ENCODE measurements at places on chromosomes 13 and 19. TPM values are rescaled to one million over a fixed set of nuclear protein-coding genes. Genes with fewer than 3 reads are reported as not detected.

Gene CFAP97D2
- total RNA-seq: not detected

Gene PCP2
- not detected for total RNA-seq

Gene KLF2
- total RNA-seq: 18.7 TPM

Gene B3GNT3
- total RNA-seq: 132 TPM

Gene TMEM86B
- total RNA-seq: 5.3 TPM

Gene GPR18
- total RNA-seq: not detected

Gene FGF22
- total RNA-seq: not detected

DNA sequence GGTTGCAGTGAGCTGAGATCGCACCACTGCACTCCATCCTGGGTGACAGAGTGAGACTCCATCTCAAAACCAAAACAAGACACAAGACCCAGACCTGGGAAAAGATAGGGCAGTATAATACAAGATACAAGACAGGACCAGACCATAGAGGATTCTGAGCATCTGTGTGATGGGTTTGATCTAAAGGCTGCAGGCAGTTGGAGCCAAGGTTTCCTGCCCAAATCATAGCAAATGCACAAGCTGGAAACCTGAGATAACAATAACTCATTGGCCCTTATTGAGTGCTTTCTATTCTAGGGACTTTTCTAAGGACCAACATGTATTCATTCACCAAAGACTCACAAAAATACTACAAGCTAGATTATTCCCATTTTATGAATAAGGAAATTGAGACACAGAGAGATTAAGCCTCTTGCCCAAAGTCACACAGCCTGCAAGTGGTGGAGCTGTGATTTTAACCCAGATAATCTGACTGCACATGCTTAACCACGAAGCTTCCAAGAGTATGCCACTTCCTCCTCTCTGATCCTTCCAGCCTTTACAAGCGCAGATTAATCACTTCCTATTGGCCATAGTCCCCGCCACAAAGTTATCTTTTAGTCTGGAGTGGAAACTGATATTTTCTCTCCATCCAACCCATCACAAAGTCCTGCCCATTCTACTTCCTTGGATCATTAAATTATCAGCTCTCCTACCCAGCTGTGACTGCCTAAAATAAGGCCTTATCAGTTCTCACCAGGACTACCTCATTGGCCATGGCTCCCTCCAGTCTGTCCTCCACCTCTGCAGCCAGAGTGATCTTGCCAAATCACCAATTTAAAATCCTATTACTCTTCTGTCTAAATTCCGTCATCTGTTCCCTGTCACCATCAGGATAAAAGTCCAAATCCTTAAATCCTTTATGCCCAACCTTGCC lies 147.2 kb downstream of the FLT1 start:
- DNase-seq: no peak
- H3K27ac ChIP-seq: no peak overlapping the region
- no peak overlapping the region for H3K4me3 ChIP-seq
- H3K36me3 ChIP-seq: no peaks in the 10 kb centered on the region

GRCh38 chr13:73702419-73703071 lies 431.7 kb downstream of the KLF12 start:
- no peak for DNase-seq
- no peaks in the 10 kb centered on the region for H3K36me3 ChIP-seq
- H3K27ac ChIP-seq: peak overlapping the region; percentile 36
- no peak overlapping the region for H3K4me3 ChIP-seq

GRCh38 chr13:59276436-59276835 lies 887.3 kb downstream of the DIAPH3 start:
- no peak for DNase-seq
- no peaks in the 10 kb centered on the region for H3K27me3 ChIP-seq
- no peak overlapping the region for H3K4me3 ChIP-seq
- no peaks in the 10 kb centered on the region for H3K4me1 ChIP-seq

DNA sequence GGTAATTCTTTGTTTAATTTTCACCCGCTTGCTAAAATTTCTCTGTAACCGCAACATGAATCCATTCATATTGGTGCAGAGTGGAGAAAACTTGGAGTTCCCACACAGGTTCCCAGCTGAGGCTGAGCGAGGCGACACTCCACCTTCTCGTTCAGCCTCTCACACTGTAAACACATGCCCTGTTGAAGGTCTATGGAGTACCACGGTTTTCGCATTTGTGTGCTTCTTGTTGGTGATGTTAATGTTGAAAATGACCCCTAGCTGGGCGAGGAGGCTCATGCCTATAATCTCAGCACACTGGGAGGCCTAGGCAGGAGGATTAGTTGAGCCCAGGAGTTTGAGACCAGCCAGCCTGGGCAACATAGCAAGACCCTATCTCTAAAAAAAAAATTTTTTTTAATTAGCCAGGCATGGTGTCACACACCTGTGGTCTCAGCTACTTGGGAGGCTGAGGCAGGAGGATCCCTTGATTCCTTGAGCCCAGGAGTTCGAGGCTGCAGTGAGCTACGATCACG lies 67.2 kb downstream of the ARHGEF18 start:
- DNase-seq: no peak
- no peaks in the 10 kb centered on the region for H3K36me3 ChIP-seq
- no peak overlapping the region for H3K27ac ChIP-seq
- no peaks in the 10 kb centered on the region for H3K27me3 ChIP-seq
- no peaks in the 10 kb centered on the region for H3K4me1 ChIP-seq

- DNase-seq: no peak
- no peak overlapping the region for H3K4me3 ChIP-seq
- H3K27me3 ChIP-seq: no peaks in the 10 kb centered on the region
- H3K36me3 ChIP-seq: no peaks in the 10 kb centered on the region
- no peak overlapping the region for H3K27ac ChIP-seq
Observed at GRCh38 chr13:33728271-33729037, 89.5 kb upstream of the RFC3 start.

GRCh38 chr19:7843521-7843920 lies 13.5 kb downstream of the EVI5L start:
- H3K27me3 ChIP-seq: no peaks in the 10 kb centered on the region
- no peaks in the 10 kb centered on the region for H3K4me1 ChIP-seq
- no peak overlapping the region for H3K27ac ChIP-seq
- H3K36me3 ChIP-seq: no peaks in the 10 kb centered on the region
- H3K4me3 ChIP-seq: no peak overlapping the region

- H3K27ac ChIP-seq: no peak overlapping the region
- DNase-seq: no peak
- H3K27me3 ChIP-seq: no peaks in the 10 kb centered on the region
- H3K4me1 ChIP-seq: no peaks in the 10 kb centered on the region
- H3K4me3 ChIP-seq: no peak overlapping the region
Observed at GRCh38 chr13:97878431-97879375, 74.8 kb upstream of the IPO5 start.

- no peaks in the 10 kb centered on the region for H3K4me1 ChIP-seq
- H3K27me3 ChIP-seq: no peaks in the 10 kb centered on the region
- H3K27ac ChIP-seq: no peak overlapping the region
- no peaks in the 10 kb centered on the region for H3K36me3 ChIP-seq
Observed at GRCh38 chr13:58300224-58300623, 668.7 kb downstream of the PCDH17 start.

GRCh38 chr19:31952693-31953092 lies 392.7 kb upstream of the ZNF507 start:
- no peaks in the 10 kb centered on the region for H3K4me1 ChIP-seq
- H3K27me3 ChIP-seq: no peaks in the 10 kb centered on the region
- no peak overlapping the region for H3K4me3 ChIP-seq
- no peaks in the 10 kb centered on the region for H3K36me3 ChIP-seq

- H3K27ac ChIP-seq: no peak overlapping the region
- DNase-seq: no peak
- no peak overlapping the region for H3K4me3 ChIP-seq
- no peaks in the 10 kb centered on the region for H3K27me3 ChIP-seq
- H3K4me1 ChIP-seq: no peaks in the 10 kb centered on the region
Observed at GRCh38 chr19:28554321-28555091, 658.4 kb downstream of the UQCRFS1 start.

- no peak overlapping the region for H3K4me3 ChIP-seq
- H3K27me3 ChIP-seq: peaks cover 5% of the 10 kb centered on the region
- no peaks in the 10 kb centered on the region for H3K36me3 ChIP-seq
Observed at GRCh38 chr19:6527893-6528543, 2.8 kb upstream of the TNFSF9 start.

GRCh38 chr13:19742643-19743042 lies 40.1 kb downstream of the PSPC1 start:
- no peak for DNase-seq
- H3K4me3 ChIP-seq: no peak overlapping the region
- no peaks in the 10 kb centered on the region for H3K36me3 ChIP-seq
- H3K4me1 ChIP-seq: no peaks in the 10 kb centered on the region
- H3K27me3 ChIP-seq: no peaks in the 10 kb centered on the region
